CD4-positive, alpha-beta T cell treated with Interleukin-15 for 1 hour (primary cell): ENCODE measurements at places on chromosomes 12 and 14.
A peak's percentile ranks its signal among the peaks of the same experiment; 100 is the strongest.

GRCh38 chr12:47725091-47725772 is at the start of gene ENDOU:
Gene ENDOU, minus strand, starts transcription at chr12:47725490. Its CDS starts 77 bp downstream, at chr12:47725413.
- no peak for DNase-seq

DNA sequence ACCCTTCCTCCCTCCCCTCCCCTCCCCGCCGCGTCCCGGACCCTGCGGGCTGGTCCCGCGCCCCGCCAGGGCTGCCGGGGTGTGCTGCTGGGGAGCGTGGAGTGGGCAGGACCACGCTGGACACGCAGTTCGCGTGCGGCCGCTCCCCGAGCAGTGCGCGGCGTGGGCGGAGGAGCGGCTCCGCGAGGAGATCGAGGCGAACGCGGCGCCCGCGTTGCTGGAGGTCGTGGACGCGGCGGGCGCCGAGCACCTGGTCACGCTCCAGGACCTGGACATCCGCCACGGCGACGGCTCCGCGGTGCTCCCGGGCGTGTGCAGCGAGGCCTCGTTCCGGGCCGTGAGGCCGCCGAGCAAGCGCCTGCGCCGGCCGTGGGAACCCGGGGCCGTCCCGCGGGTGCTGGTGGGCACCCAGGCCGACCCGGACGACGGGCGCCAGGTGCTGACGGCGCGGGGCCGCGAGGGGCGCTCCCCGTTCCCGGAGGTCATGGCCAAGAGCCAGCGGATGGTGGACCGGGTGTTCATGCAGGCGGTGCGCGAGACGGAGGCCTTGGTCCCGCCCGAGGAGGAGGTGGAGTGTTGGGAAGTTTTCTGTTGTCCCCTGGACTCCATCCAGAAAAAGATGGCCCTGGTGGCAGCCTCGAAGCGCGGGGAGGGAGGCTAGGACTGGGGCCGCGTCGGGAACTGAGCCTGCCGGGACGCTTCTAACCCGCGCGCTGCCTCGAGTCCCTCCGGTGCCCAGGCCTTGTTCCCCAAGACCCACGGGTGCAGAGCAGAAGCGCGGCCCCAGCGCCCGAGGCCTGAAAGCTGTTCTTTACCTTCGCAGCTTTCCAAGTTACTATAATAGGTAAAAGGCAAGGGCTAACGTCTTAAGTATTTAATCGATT is 54.7 kb upstream of the EIF5 start:
- DNase-seq = no peak

DNA sequence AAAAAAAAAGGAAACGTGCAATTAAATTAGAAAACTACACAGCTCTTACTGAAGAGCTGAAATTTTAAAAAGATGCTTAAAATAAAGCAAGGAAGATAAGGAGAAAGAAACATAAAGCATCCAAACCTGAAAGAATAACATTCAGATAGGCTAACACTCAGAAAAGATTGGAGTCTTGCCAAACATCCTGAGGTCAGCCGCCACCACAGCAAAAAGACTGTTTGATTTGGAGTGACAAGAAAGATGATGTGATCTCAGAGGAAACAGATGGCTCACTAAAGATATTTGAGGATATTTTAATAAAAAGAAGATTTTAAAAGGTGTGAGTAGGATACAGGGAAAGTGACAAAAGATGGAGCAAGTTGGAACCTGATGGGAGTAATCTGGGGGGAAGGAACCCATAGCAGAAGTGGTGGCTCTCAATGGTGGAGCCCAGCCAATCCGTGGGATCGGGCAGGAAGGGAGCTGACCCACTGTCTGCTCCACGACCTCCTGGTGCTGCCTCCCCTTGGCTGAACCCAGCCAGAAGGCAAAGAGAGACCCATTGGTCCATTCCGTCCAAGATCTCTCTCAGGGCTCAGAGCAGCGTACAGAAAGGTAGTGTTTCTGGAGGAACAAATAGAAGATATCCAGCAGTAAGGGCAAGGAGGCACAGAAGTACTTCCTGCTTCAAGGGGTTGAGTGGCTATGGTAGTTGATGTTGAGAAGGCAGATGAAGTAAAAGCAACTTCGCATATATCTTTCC is 469.6 kb downstream of the RGS6 start:
- DNase-seq = no peak

GRCh38 chr12:19301223-19301622 is 138.1 kb upstream of the AEBP2 start:
- no peak for DNase-seq

GRCh38 chr12:128852885-128853599 is at the start of gene GLT1D1:
Gene GLT1D1, plus strand, starts transcription at chr12:128853478. Its CDS starts 104 bp downstream, at chr12:128853582.
- DNase-seq = no peak

- DNase-seq = no peak
Measured at GRCh38 chr12:32052212-32052713, 54.4 kb upstream of the BICD1 start.

GRCh38 chr14:23638414-23639047 is 2.4 kb downstream of the DHRS2 start:
- DNase-seq = no peak

GRCh38 chr12:98106031-98106683 is 409.2 kb upstream of the TMPO start:
- DNase-seq = no peak

DNA sequence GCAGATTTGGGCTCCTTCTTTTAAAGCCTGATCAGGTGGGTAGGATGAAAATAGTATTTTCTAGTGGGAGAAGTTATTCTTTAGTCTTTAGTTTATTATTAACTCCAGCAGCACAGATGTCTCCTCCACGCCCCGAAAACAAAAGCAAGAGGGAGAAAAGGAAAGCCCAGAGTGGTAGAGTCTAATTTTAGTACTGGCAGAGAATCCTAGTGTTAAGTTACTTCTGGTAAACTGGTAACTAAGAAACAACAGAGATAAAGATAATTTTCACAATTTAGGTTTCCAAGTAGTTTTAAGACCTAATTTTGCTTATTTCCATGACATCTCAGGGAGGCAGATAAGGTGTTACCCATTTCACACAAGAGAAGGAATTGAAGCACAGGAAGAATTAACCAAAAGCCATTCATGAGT is 16.3 kb downstream of the ATP5MC2 start:
- no peak for DNase-seq

DNA sequence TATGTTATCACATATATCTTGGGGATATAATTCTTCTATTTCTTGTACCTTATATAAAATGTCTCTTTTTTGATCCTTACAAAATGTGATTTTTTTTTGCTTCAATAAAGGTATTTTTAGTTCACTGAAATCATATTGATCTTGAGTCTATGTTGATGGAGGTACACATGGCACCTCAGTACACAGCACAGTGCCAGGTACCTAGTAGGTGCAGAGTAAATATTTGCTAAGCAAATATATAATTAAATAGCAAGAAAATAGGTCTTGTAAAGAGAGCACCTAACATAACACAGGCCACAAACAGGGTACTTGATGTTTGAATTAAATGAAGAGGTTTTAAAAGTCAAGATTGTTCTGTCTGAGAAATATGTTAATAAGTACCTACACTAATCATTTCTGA is 69.7 kb downstream of the CIT start:
- no peak for DNase-seq

GRCh38 chr12:7060353-7060954 is at the start of gene C1S:
Gene C1S, plus strand, starts transcription at chr12:7060718. Its CDS starts 1,195 bp downstream, at chr12:7061913.
- DNase-seq = no peak

DNA sequence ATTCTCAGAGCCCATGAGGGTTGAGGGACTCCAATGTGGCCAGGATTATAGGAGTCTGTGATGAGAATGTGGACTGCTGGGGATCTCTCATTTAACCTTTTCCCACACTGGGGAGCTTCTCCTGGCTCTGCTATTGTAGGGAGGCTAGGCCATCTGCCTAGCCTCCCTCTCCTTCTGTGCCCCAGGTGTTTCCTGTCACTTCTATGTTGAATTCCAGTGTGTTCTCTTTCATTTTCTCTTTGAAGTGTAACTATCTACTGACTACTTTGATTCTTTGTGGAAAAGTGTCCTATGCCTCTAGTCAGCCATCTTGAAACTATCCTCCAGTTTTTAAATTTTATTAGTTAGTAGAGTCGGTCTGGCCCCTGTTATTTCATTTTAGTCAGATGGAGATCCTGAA is 53.4 kb upstream of the ABCD2 start:
- DNase-seq = no peak

DNA sequence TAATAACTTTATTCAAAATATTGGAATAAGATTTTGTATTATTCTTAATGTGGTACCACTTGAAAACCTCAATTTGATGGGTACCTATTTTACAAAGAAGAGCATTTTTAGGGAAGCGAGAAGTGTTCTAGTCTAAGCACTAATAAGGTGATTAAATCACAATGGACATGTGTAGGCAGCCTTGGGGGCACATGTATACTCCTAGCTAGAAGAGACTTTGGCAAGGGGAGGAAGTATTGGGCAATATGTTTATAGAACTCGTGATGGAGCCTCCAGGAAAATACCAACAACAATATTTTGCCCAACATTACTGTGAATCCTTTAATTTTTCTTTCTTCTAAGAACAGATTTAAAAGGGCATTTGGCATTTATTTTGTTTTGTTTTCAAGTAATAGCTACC is 280.3 kb downstream of the ADAMTS20 start:
- no peak for DNase-seq

- no peak for DNase-seq
Measured at GRCh38 chr14:60301685-60302084, 52.7 kb downstream of the PPM1A start.

DNA sequence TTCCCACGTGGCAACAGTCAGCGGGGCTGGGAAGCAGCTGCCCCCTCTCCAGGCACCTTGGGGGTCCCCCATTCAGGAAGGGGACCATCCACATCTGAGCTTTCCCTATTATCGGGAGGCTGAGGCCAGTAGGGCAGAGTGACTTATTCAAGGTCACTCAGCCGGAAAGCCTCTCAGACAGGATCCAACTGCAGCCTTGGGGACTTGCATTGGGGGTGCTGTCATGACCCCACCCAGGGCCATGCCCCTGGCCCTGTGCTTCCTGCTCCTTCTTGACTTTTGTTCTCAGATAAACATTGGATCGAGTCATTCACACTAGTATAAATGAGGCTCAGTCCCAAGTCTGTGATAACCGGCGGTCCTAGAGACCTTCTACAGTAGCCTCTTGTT is 12.6 kb downstream of the BEGAIN start:
- DNase-seq = no peak

GRCh38 chr12:110199339-110200123 is 75.4 kb downstream of the IFT81 start:
- no peak for DNase-seq

DNA sequence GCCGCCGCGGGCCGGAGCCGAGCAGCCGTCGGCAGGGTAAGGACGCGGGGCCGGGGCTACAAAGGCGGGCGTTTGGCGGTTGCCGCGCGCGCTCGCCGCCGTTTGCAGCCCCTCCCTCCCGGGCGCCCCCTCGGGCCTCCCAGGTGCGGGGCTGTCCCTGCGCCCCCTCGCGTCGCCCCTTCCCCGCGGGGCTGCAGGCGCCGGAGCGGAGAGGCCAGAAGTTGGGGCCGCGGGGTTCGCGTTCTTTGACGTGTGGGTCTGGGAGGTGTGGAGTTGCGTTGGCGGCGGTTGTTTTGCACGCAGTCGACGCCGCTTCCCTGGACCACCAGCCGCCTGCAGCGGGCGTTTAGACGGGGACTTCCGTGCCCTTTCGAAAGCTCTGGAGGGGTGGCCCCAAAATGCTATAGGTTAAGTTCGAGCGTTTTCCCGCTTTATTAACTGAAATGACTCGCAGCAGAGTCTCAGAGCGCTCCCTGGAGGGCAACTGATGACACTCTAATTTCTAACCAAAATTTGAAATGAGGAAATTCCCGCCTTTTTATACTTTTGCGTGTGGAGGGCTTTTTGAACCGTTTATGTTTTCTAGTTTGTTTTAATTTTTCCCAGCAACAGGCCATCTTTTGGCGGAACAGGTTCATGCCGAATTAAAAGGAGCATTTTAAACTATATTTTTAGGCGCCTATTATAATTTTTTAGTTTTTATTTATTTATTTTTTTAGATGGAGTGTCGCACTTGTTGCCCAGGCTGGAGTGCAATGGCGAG is 902 bp downstream of the TMPO start:
- DNase-seq = peak; percentile 87

DNA sequence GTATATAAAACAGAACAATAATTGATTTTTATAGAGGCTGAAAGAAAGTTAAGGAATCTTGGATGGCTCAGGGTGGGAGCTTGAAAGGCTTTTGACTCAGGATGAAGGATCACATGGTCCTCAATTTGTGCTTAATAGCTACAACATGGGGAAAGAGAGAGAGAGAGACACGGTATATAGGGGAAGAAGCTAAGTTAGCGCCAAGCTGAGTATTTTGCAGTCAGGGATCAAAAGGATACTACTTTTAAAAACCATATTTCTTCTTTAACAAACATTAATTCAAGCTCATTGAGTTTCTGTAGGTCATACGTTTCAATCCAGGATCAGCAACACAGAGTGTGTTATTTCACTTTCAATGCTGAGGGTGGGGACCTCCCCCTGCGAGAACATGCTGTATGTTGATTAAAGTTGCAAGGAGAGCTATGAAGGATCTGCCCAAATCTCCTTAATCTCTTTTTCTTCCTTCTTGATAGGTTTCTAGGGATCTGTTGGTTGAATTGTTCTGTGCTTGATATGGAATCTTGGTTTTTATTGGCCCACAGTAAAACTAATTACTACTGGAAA is 133.1 kb upstream of the NUDT4 start:
- no peak for DNase-seq

DNA sequence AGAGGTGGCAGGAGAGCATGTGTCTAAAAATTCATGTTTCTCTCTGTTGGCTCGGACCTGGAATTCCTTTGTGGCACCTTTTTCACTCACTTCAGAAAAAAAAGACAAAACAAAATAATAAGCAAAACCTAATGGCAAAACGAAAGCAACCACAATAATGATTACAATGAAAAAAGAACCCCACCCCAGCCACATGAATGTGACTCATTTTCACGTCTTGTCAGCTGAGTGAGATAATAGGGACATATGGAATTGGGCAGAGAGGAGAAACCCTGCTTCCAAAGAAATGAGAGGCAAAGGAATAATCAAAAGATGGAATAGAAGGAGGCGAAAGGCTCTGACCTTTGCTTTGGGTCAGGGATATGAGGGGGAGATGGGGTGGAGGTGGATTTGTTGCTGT is 143.4 kb downstream of the SLC8A3 start:
- DNase-seq = no peak

DNA sequence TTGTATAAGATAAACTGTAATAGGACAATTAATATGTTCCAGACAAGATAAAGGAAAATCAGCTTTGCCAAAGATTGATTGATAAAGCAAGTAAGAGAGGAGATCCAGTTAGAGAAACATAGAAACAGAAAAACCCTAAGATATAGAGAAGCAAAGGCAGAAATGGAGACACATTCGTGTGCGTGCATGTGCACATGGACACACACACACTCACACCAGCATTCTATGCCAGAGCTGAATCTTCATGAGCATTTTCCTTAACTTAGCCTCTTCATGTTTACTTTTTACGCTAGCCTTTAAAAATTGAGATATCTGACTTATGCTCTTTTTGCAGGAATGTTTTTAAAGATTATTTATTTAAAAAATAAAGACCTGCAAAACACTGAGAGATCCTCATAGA is 168.5 kb upstream of the ATP2B1 start:
- no peak for DNase-seq

- DNase-seq = no peak
Measured at GRCh38 chr14:69247676-69248440, 12.1 kb upstream of the GALNT16 start.

DNA sequence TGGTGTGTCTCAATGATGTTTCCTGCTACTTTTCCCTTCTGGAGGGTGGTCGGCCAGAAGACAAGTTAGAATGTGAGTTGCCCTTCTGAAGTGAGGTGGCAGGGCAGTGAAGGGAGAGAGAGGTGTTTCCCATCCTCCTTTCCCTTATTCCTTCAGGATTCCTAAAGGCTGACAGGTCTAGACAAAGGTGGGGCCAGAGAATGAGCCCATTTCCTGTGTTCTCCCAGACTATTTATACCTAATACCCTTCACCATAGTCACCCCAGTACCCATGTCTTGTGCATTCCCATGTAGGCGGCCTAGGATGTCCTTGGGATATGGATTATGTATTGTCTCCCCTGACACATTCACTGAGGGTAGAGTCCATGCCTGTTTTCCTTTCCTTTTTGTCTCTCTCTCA is 7.0 kb downstream of the DGKA start:
- no peak for DNase-seq
